ENCODE measurements at places on chromosomes 3 and 15.

GRCh38 chr3:51221959-51222358 lies 163.1 kb upstream of the MANF start:
- DNase-seq = no peak

DNA sequence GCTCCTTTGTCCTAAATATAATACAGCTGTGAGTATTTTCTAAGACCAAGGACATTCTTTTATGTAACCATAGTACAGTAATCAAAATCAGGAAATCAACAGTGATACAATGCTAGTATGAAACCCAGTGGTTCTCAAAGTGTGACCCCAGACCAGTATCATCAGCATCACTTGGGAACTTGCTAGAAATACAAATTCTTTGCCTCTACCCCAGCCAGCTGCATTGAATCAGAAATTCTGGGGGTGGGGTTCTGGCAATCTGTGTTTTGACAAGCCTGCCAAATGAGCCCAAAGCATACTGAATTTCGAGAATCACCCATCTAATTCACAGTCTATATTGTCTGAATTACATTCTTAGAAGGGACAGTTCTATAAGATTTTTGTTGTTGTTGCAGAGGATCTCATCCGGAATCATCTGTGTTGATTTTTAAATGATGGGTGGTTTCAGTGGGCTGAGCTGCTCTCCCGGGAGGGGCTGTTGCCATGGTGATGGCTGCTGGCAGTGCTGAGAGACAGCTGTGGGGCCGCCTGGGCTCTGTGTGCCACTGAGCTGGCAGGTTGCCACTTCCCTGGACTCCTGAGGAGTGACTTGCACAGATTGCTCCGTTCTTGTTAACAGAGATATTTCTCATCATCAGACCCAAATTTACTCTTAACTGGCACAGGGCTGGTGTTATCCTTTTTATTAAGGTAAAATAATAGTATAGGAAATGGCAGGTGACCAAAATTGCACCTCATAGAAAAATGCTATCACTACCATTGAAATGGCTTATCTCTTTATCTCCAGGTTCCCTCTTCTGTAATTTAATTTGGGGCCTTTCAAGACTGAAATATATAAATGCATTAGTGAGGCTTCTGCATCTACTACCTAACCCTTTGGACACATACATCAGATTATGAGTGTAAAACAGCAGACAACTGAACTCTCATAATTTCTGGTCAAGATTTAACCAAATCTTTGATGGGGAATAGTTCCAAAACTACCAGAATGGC lies 56.5 kb downstream of the NEK11 start:
- DNase-seq = no peak

DNA sequence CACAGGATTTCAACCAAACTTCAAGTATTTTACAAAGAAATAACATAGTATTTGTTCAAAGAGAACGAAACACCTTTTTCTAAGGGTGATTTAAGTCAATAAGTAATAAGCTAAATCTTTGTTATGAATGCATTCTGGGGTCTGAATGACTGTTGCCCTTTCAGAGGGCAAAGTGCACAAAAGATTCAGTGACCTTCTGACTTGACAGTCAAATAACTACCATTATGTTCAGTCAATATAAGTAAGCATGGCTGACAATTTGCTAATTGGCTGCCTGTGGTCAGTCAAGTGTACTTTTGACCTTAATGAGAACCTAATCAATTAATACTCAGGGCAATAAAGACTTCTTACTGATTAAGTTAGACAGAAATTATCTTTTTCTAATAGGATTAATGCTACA lies 133.1 kb upstream of the NANOGP8 start:
- no peak for DNase-seq

DNA sequence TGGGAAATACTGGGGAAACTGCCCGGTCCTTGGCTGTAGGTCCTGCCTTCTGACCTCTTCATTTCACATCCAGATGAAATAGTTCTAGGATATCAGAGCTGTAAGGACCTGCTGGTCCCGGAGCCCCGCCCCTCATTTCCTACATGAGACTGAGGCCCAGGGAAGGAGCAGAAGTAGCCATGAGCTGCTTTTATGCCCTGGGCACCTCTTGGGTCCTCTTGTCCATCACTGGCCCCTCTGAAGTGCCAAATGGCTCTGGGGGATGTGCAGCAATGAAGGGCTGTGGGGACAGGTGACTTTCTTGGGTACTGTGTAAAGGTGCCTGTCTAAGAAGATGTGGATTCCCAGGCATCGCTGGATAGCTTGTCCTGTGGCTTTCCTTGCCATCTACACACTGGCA lies 40.3 kb upstream of the ESYT3 start:
- no peak for DNase-seq

DNA sequence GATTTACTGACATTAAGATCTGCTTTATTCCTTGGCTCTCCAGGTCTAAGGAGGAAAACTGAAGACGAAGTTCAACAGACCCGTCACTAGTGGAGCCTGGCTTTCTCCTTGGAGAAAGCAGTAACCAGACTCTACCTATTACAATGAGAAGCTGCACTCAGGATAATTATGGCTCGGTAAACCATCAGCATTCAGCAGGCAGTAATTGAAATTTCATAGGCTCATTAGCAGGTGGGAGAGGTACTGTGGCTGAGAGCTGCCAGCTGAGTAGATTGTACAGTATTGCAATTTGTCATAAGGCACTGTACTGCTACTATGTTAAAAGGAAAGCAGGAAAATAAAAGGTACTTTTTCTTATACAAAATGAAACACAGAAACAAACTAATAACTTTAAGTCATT lies 51.2 kb downstream of the CHAC1 start:
- DNase-seq = no peak

GRCh38 chr15:98823012-98823458 lies 174.7 kb downstream of the IGF1R start:
- peak; percentile 45 for DNase-seq

DNA sequence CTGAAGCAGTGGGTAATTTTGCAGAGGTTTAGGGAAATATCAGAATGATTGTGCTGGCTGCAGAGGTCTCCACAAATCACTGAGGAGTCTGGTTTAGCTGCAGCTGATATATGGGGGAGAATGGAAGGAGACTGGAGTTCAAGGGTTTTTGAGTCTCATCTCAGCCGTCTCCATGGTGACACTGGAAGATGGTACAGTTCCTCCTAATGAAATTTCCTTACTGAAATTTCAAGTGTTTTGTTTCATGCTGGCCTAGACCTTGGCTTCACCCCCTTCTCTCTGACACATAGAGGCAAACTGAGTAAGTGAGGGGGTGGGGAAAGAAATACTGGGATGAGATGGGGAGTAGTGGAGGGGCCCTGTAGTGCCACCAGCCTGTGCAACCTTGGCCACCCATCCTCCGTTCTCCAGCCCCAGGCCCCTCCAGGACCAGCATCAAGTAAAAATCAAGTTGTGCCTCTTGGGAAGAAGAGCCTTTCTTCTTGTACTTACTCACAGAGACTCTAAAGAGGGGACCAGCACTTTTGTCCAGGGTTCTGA lies 17.8 kb upstream of the MORF4L1 start:
- DNase-seq = no peak

- no peak for DNase-seq
Measured at GRCh38 chr3:124322309-124322880, 330.5 kb upstream of the ROPN1 start.

- no peak for DNase-seq
Measured at GRCh38 chr15:49876401-49877038, 242.5 kb downstream of the ATP8B4 start.

GRCh38 chr3:12954891-12955650 lies 113.7 kb upstream of the RPL32 start:
- no peak for DNase-seq

- DNase-seq = no peak
Measured at GRCh38 chr15:24857763-24858162, 97.0 kb upstream of the SNRPN start.

DNA sequence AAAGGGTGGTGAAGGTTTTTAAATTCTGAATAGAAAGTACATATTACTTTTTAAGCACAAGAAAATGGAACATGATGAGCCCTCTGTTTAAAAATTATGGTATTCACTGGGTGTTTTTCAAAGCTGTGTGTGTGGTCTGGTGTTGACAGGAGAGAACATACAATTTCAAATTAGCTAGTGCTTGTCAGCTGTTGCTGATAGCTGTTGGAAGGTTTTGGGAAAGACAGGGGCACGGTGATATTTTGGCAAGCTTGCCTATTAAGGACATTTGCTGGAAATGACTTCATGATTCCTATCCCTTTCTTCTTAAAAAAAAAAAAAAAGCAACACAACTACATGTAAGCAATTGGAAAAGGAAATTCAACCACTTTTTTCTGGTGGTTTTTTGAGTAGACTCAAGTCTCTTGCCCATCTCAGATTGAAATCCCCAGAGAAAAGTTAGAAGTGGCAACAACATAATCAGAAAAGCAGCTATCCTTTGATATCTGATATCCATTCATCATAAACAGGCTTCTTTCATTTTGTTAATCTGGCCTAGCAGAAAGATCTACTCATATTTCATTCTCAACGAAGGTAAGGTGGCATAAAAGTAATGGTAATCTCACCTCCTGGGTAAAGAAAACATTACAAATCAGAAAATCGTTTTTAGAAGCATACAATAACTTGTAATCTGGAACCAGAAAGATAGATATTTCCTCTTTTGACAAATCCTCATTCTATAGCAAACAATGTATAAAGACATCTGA lies 130.0 kb downstream of the RBMS3 start:
- no peak for DNase-seq

DNA sequence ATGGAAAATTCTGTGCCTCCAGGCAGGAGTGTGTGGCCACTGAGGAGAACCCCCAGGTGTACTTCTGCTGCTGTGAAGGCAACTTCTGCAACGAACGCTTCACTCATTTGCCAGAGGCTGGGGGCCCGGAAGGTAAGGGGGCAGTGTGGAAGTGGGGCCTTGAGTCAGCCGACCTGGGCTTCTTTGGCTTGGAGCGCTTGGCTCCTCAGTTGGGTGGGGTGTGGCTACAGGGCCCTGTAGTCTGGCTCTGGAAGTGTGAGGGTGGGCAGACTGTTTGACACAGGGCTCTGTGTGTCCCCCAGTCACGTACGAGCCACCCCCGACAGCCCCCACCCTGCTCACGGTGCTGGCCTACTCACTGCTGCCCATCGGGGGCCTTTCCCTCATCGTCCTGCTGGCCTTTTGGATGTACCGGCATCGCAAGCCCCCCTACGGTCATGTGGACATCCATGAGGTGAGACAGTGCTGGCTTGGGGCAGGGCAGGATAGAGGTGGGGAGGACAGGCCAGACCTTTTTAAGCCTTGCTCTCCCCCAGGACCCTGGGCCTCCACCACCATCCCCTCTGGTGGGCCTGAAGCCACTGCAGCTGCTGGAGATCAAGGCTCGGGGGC lies 18.2 kb upstream of the EXOG start:
- no peak for DNase-seq

- DNase-seq = no peak
Measured at GRCh38 chr15:57019496-57020160, 101.2 kb downstream of the TCF12 start.

DNA sequence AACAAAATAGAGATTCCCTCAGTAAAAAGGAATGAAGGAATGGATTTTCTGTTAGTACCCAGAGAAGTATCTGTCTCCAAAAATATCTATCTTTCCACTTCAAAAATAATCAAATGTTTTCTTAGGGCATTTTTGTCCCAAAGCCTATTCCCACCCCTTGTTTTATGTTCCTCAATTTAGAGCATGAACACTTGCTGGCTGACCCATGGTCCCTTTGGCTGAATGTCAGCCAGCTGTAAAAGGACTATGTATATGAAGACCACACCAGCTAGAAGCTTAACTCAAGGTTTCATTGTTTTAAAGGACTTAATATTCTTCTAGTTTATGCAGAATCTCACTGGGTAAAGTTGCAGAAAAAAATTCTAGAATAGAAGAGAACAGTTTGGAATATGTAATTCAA lies 931.2 kb downstream of the MCTP2 start:
- no peak for DNase-seq

GRCh38 chr3:184506561-184506991 lies 55.0 kb upstream of the EPHB3 start:
- DNase-seq = no peak

DNA sequence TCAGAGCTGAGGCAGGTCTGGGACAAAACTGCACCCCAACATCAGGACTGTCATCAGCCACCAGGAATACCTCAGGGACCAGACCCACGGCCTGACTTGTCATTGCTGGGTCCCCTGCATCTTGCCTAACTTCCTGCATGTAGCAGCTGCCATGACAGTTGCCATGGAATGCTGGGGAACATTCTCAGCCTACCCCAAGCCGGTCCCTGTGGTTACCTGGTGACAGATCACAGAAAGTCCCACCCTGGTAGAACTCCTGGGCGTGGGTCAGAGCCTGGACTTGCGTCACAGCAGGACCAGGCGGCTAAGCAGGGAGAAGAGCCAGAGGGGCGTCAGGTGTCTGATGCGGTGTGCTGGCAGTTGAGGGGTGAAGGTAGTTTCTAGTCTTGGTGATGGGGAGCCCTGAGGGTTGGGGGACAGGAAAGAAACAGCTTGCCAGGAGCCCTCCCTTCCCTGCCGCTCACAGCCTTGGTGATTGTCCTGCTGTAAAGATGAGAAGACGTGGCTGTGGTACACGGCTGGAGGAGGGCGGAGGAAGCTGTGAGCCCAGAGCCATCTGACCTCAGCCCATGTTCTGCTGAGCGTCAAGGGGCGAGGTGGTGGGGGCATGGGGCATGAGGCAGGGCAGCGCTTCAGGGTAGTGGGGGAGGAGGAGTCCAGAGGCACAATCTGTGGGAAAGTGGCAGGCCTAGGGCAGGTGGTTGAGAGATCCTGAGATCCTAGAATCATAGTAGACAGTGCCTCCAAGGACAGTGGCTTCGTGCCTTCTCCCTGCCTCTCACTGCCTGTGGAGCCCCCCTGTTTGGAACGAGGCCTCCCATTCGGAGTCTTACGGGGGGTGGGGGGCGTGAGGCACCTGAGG lies 5.4 kb downstream of the H1-8 start:
- DNase-seq = no peak

- DNase-seq = no peak
Measured at GRCh38 chr15:76636059-76636458, 269.1 kb downstream of the SCAPER start.

DNA sequence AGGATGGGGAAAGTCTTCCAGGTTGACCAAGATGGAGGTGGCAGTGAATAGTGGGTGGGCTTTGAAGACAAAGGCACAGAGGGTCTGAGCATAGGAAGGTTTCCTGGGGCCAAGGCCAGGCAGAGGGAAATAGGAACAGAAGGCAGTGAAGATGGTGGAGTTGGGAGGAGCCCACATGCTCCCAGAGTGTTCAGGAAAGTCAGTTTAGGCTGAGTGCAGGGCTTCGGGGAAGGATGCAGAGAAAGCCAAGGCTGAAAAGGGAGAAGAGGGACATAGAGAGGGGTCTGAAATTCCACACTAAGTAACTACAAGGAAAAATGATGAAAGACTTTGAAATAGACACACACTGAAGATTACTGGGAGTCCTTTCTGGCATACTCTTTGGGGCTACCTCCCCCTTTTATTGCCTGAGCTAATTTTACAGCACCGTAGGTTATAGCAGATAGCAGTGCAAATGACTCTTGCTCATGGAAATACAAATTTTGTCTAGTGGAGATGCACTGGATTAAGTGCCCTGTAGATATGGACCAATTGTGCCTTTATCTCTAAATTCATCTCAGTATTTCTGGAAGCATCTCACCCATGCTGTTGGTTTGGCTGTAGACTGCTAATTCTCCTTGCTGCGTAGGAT lies 3.8 kb downstream of the CX3CR1 start:
- no peak for DNase-seq

DNA sequence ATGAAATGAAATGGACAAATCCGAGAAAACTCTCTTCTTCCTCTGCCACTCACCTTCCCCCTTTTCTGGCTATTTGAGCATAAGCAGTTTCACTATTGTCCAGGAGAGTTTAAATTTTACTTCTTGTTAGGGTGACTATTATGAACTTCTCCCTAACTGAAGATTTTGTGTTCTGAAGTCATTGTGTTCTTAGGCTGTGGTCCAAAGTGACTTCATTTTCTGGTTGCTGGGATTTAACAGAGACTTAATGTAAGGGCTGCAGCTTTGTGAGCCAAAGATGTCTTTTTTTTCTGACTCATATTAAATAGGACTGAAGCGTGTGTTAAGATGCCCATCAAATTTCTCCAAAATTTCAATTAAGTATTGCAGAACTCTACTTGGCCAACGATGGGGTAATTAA lies 46.5 kb upstream of the FSTL1 start:
- DNase-seq = no peak
